Right cardiac atrium (tissue), 5 donors: ENCODE measurements at places on chromosomes 6 and 20. TPM values are rescaled to one million over a fixed set of nuclear protein-coding genes. Genes with fewer than 3 reads are reported as not detected.

- no peak for DNase-seq
Observed at GRCh38 chr6:150996968-150997367, 131.5 kb downstream of the MTHFD1L start.

DNA sequence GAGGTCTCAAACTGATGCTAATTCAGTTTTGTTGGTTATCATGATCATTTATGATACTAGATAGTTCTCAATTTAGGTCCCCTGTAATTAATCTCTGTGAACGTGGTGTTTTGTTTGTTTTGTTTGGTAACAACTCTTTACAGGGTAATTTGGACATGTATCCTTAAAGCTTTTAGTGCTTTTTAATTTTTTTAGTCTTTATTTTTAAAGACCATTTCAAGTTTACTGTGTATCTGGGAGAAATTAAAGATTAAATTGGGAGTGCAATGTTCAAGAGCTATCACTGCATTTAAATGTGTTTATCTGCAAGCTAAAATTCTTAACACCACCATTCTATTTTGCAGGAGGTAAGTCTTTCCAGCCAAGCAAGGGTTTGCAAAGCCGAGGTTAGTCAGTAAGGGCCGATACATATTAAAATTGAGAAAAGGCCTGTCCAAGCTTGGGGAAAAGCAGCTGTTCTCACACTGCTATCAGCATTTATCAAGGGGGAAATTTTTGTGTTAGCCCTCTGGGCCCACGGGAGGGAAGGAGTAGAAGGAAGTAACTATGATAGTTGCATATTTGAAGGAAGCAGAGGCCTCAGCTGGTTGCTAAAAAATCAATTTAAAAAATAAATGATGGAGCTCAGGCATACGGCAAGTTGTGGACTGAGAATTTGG lies 59.3 kb upstream of the ZNF217 start:
- DNase-seq = no peak

Gene NFYA
- polyA plus RNA-seq = 6.1 TPM

DNA sequence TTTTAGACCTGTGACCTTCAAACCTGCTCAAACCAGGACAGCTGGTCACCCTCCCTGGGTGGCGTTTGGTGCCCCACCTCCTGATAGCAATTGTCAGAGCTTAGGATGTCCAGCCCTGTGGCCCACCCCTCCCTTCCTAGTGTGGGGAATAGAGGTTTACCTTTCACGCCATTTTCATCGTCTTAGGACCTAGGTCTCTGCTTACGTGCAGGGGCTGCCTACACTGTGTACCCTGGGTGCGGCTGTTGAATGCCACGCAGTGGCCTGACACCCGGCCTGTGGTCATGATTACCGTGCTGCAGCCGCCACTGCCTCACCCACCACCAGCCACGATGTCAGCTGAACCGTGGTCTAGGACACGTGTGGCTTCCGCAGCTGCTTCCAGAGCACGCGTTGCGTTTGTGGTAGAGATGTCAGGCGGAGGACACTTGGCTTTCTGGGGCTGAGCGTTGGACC lies 157.3 kb downstream of the DTNBP1 start:
- no peak for DNase-seq

- DNase-seq = no peak
Observed at GRCh38 chr20:15546525-15547023, 1026.7 kb downstream of the KIF16B start.

GRCh38 chr20:34941226-34941625 lies 14.4 kb downstream of the GSS start:
- no peak for DNase-seq

DNA sequence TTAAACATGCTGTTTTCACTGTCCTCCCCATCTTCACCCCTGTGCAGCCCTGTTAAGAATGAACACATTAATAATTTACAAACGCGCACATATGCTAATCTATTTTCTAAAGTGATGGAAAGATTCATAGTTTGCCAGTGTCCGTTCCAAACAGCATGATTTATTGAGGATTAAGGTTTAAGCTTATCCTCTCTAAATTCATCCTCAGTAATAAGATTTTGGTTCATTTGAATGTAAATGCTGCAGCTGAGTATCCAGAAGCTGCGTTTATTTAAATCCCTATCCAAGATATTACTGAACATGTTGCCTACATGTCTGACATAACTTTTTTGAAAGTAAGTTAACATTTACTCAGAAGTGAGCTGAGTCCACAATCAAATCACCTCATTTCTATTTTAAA lies 42.8 kb upstream of the FAM135A start:
- DNase-seq = no peak

DNA sequence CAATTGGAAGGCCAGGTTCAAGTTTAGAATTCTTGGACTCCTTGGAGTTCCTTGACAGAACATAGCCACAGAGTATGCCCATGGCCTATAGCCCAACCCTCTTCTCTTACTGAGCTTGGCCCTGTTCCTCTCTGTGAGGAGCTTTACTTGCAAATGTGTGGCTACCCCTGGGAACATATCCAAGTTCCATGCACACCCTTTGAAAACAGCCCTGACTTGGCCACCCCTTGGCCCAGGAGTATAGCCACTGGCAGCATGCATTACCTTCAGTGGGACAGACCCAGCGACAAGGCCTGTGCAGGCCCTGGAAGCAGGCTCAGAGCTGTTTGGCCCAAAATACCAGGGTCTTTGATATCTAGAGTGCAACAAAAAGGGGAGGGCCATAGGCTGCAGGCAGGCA lies 19.5 kb upstream of the MAS1 start:
- no peak for DNase-seq

DNA sequence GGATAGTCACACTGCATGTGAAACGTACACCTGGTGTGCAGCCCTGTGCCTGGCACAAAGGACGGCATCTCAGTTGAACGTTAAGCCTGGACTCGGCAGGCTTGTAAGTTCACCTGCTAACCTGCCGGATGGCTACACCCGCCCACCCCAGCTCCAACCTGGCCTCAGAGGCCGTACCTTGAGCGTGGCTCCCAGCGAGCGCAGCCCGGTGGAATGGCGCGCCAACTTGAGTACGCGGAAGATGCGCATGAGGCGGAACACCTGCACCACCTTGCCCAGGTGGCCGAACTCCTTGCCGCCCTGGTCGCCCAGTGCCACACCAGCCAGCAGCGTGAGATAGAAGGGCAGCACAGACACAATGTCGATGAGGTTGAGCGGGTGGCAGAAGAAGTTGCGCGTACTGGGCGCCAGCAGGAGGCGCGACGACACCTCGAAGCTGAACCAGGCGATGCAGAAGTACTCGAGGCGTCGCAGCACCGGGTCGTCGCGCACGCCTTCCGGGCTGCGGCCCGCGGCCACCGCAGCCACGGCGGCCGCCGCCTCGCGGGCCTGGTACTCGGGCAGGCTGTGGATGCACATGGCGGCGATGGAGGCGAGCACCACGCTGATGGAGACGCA lies 3.3 kb downstream of the KCNS1 start:
- DNase-seq = peak; percentile 57

- no peak for DNase-seq
Observed at GRCh38 chr6:147546501-147547368, 38.2 kb downstream of the SAMD5 start.

- no peak for DNase-seq
Observed at GRCh38 chr6:104183816-104184435, 675.8 kb downstream of the HACE1 start.

Gene RTF2
- 74.3 TPM for polyA plus RNA-seq

GRCh38 chr6:40894962-40895799 lies 143.8 kb downstream of the UNC5CL start:
- peak; percentile 76 for DNase-seq

- DNase-seq = no peak
Observed at GRCh38 chr6:122714059-122714458, 65.5 kb upstream of the FABP7 start.

Gene NXT1
- polyA plus RNA-seq = 9.7 TPM

DNA sequence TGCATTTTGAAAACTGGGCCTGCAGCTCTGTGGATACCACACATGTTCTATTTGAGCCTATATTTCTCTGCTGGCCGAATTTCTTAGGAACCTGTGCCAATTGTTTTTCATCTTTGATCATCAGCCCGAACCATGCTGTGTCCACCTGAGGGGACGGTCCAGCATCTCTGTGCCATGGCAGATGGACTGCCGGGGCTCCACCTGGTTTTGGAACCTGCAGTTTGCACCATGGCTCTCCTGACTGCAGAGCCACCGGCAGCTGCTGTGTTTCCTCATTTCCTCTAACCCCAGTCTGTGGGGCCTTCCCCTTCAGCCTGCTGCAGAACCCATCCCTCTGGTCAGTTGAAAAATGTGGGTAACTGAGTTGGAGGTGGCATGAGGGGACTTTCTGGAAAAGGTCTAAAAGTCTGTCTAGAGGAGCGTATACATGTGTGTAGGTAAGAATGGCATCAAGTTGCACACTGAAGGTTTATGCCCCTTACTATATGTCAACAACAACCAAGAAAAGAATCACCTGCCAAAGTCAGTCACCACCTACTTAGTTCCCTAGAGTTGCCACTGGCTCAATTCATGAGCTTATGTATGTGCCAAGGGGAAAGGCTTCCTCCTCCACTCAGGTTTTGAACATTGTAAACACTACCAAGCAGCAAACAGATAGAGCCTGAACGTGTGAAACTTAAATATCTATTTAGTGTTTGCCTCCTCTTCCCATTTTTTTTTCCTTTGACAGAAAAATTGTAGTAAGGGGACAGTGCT lies 548.2 kb downstream of the PRKN start:
- no peak for DNase-seq

Gene SEMG1
- polyA plus RNA-seq = not detected

- no peak for DNase-seq
Observed at GRCh38 chr6:57127763-57128162, 37.8 kb downstream of the ZNF451 start.

- DNase-seq = peak; percentile 70
Observed at GRCh38 chr6:16108921-16109658, 19.8 kb upstream of the MYLIP start.

GRCh38 chr6:110776413-110776812 lies 38.9 kb downstream of the CDK19 start:
- no peak for DNase-seq

- DNase-seq = no peak
Observed at GRCh38 chr6:13383328-13384163, 55.2 kb upstream of the TBC1D7 start.

Gene PHACTR1
- 7.3 TPM for polyA plus RNA-seq

Gene OPN5
- not detected for polyA plus RNA-seq

Gene PSORS1C2
- not detected for polyA plus RNA-seq

- DNase-seq = no peak
Observed at GRCh38 chr6:97059473-97059872, 134.9 kb downstream of the KLHL32 start.

Gene SLA2
- polyA plus RNA-seq = 0.20 TPM

Gene IPCEF1
- polyA plus RNA-seq = 0.07 TPM

Gene CST2
- polyA plus RNA-seq = not detected

Gene CST4
- polyA plus RNA-seq = not detected

GRCh38 chr6:100188754-100189153 lies 194.7 kb upstream of the MCHR2 start:
- no peak for DNase-seq

DNA sequence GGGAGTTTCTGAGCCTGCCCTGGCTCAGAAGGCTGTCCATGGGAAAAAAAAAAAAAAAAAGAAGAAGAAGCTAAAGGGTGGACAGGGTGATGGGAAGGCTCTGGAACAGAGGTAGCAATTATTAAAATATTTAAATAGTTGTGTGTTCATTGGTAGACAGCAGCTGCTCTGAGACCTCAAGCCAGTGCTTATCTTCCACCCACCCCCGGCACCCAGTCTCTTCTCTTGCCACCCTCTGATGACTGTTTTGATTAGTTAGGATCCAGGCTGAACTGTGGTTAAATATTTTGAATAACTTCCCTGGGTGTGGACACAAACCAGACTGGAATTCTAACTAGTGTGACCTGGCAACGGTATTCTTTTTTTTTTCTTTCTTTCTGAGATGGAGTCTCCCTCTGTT lies 16.9 kb upstream of the SRSF3 start:
- no peak for DNase-seq
